ENCODE measurements at places on chromosomes 12 and 14.
A peak's percentile ranks its signal among the peaks of the same experiment; 100 is the strongest.

- DNase-seq: no peak
Measured at GRCh38 chr12:65279369-65280112, 1.1 kb downstream of the MSRB3 start.

GRCh38 chr12:111412007-111412829 is 6.5 kb downstream of the SH2B3 start:
- peak; percentile 42 for DNase-seq

GRCh38 chr12:53230108-53230845 is 1.7 kb downstream of the RARG start:
- no peak for DNase-seq

GRCh38 chr14:91356181-91356763 is 61.3 kb downstream of the CCDC88C start:
- no peak for DNase-seq

GRCh38 chr14:38336298-38336697 is 80.4 kb upstream of the CLEC14A start:
- no peak for DNase-seq

DNA sequence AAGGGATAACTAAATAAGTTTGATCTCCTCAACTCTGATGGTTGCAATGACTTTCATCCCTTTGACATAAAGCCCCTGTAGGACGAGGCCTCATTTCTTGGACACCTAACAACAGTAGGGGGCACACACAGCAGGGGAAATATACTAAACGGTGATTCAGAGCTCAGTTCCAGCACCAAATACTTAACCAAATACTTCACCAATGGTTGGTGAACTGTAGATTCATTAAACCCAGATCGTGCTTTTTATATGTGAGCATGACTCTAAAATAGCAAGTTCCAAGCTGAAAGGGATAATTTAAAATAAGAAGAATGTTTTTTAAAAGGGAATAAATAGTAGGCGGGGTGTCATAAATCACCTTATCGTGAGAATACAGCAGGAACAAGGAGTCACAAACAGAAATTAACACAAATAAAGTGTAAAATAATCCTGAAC is 53.2 kb downstream of the ATG2B start:
- no peak for DNase-seq

GRCh38 chr14:106505366-106505765 is 979.0 kb downstream of the TMEM121 start:
- no peak for DNase-seq

- no peak for DNase-seq
Measured at GRCh38 chr14:69863083-69863482, 16.1 kb upstream of the SMOC1 start.

DNA sequence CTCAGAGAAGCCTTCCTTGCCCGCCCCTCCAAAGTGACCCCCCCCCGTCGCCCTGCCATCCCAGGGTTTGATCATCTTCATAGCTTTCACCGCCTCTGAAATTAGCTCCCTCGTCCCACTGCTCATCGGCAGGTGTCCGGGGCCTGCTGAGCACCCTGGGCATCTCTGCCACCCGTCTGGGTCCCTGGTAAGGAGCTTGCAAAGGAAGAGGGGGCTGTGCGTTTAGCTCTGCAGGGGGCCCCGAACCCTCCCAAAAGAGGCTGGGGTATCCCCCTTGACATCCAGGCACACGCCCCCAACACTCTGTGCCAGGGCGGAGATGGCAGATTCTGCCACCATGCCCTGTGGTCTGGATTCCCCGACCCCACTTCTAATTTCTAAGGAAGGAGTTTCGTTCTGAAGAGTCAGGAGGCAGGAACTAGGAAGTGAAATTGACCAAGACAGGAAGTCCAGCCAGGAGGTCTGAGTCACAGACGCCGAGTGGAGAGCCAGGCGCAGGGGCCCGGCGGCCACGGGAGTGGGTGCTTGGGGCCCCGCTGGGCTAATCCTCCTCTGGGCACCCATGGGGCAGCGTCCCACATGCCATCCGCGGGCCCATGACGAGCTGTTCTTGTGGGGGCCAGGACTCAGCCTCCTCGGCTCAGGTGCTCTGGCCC is 95.7 kb downstream of the RFLNA start:
- no peak for DNase-seq

DNA sequence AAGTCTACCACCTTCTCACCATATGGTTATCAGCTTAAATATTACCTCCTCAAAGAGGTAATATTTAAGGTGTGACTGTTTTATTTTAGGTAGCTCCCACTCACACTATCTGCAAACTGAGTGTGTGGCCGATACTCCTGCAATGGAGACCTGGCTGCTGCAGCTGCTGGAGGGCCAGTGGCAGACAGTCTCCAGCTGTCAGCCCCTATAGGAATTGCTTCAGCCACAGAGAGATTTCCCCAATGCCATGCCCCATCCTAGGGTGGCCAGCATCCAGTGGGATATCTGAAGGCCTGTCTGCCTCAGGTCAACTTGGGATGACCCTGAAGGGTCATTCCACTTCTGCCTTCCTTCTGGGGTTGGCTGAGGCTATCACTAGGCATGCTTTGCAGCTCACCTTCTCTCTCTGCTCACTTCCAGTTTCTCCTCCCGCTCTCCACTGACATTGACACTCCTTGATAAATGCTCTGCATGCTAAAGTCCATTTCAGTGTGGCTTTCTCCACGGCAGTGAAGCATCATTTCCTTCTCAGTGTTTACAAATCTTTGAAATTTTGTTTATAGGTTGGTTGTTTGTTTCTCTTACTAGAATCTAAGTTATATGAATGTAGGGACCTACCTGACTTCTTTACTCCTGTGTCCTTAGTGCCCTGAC is 90.2 kb upstream of the USP44 start:
- no peak for DNase-seq
